ENCODE measurements at places on chromosomes 16 and 17.

DNA sequence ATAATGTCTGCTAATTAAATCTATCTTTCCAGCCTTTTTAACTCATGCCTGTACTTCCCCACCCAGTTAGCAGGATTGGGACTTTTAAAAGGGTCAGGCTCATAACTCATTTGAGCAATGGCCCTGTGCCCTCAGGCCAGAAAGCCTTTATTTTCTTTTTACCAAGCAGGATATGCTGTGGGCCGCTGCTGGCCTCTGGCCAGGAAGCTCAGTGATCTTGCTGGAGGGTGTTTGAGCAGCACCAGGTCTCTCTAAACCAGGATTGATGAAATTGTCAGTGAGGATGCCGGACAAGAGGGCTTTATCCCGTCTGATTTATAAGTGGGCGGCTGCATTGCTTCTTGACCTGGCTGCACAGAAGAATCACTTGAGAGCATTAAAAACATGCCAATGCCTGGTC, 187.8 kb downstream of the RAB11FIP4 start:
- DNase-seq, result no peak

- no peak for DNase-seq
These were observed 28.2 kb downstream of the TNFRSF13B start for GRCh38 chr17:16943541-16944333.

- DNase-seq, result no peak
These were observed 27.5 kb upstream of the NKD1 start for GRCh38 chr16:50520451-50521245.

DNA sequence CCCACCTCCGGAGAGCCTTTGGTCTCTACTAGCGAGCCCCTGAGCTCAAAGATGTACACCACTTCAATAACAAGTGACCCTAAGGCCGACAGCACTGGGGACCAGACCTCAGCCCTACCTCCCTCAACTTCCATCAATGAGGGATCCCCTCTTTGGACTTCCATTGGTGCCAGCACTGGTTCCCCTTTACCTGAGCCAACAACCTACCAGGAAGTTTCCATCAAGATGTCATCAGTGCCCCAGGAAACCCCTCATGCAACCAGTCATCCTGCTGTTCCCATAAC, 702 bp downstream of the SPN start:
- no peak for DNase-seq

- no peak for DNase-seq
These were observed 109.0 kb downstream of the N4BP1 start for GRCh38 chr16:48500981-48501380.

GRCh38 chr16:8708536-8708935, 34.1 kb downstream of the ABAT start:
- DNase-seq, result no peak

DNA sequence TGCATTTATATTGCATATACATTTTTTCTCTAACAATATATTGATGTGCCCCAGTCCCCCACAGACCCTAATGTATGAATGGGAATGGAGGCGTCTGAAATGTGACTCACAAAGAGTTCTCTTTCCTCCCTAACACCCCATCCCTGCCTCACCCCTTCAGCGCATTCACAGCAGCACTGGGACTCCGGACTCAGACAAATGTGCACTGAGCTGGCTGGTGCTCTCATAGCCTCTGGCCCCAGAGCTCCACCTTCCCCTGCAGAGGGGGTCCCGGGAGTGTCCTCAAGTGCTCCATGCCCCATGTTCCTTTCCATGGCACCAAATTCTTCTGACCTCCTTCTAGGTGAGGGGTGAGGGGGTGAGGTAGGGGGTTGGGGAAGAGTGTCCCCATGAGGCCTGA, 20.6 kb downstream of the NPTX1 start:
- no peak for DNase-seq

- no peak for DNase-seq
These were observed 21.7 kb downstream of the KRT23 start for GRCh38 chr17:40915721-40916256.

Data from activated CD8-positive, alpha-beta memory T cell treated with anti-CD3 and anti-CD28 coated beads for 4 hours (primary cell).